Left kidney (tissue), 8 donors: ENCODE measurements at places on chromosomes 1 and 21. TPM values are rescaled to one million over a fixed set of nuclear protein-coding genes. Genes with fewer than 3 reads are reported as not detected.

DNA sequence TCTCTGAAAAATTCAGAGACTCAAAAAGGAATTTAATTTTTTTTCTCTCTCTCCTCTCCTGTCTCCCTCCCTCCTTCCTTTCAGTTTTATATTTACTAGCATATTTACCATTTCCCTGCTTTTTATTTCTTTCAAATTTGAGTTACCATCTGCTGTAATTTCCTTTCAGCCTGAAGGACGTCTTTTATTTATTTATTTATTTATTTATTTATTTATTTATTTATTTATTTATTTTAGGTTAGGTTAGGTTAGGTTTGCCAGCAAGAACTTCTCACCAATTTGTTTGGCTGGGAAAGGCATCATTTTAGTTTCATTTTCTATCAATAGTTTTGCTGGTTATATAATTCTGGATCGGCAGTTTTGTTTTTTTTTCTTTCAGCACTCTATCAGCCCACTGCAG is 231.7 kb upstream of the ZRANB2 start:
- DNase-seq, result no peak

CLEC20A gene
- polyA plus RNA-seq, result 0.30 TPM

NFIA gene
- 16.7 TPM for polyA plus RNA-seq

DNA sequence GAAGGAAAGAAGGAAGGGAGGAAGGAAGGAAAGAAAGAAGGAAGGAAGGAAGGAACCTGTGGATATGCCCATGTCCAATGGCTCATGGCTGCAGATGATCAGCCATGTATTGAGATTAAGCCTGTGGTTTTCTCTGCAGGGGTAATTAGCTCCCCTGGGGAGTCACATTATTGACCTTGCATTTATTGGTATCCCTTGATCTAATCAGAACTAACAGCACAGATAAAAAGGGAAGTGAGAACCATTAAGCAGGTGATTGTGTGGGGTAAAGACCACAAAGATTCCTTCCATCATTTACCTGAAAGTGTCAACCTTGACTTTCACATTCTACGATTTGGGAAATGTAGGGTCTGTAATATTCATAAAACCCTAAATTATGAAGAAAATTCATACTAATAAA is 390.7 kb downstream of the BRINP2 start:
- DNase-seq, result no peak
